Dermis microvascular lymphatic vessel endothelial cell (primary cell): ENCODE measurements at places on chromosomes 16 and 17. TPM values are rescaled to one million over a fixed set of nuclear protein-coding genes. Genes with fewer than 3 reads are reported as not detected.

- DNase-seq = no peak
These were observed 13.6 kb downstream of the ZFHX3 start for GRCh38 chr16:73034374-73034773.

DNA sequence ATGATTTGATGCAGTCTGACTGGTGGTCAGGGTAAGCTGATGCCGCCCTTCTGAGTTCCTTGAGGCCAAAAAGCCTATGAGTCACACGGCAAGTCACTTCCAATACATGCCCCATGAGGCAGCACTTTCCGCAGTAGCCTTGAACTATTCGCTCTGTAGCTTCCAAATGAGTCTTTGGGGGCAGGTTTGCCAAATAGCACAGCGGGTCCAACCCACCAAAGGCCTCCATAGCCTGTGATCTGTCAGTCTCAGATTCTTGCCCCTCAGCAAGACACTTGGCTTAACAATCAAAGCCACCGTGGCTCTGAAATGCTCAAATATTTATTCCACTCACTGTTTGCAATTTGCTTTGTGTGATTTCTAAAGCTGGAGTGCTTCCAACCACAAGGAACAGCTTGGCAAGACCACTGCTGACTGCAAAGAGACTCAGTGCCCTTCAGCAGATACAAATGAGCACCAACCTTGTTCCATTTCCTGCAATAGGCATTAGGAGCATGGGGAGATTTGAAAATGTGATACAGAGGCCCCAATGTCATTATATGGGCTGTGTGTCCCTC lies 45.4 kb downstream of the CLEC19A start:
- no peak for DNase-seq

- DNase-seq = no peak
These were observed 56.4 kb downstream of the WWOX start for GRCh38 chr16:78155791-78156345.

The PIRT gene
- not detected in 2 replicates for total RNA-seq

DNA sequence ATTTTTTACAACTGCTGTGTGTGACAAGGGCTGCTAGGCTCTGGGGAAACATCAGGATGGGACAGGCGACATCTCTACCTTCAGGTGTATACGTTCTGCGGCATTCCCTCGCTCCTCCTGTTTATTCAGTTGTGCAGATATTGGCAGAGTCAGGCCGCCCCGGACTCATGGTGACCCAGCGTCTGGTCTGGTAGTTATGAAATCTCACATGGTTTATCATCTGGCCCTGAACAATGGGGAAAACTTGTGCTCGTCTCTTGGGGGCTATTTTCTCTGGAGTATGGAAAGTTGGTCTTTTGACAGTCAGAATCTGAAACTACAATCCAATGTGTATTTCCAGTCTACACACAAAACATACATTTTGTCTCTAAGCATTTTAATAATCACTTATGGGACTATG lies 3.3 kb downstream of the MARCHF10 start:
- DNase-seq = peak; percentile 75

DNA sequence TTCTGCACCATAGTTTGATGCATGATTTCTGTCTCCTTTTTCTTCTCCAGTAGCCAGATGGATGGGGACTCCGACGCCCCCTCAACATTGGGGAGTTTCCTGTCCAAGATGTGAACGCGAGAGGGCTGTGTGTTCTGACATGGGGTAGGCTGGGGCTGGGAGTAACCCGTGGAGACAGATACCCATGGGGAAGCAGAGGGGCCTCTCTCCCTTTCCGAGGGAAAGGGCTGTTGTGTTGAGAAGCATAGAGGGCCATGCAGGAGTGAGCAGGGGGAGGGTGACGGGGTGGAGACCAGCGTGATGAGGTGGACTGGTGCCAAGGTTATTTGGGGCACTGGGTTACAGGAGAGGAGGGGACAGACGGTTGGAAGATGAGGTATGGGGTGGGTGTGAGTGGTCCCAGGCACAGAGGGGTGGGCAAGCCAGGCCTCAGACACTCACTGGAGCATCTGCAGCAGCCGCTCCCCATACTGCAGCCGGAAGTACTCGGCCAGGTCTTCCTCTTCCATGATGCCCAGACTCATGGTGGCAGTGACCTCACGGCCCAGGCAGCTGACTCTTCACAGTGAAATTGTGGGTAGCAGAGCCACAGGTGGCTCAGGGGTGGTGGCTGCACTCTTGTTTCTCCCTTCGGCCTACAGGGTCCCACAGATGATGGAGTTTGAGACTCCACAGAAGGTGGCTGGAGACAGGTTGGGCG lies 400 bp downstream of the CCDC42 start:
- no peak for DNase-seq

The BCL6B gene
- 57.9 and 85.0 TPM in 2 replicates for total RNA-seq

The TRIM16 gene
- 41.5 and 58.3 TPM in 2 replicates for total RNA-seq

DNA sequence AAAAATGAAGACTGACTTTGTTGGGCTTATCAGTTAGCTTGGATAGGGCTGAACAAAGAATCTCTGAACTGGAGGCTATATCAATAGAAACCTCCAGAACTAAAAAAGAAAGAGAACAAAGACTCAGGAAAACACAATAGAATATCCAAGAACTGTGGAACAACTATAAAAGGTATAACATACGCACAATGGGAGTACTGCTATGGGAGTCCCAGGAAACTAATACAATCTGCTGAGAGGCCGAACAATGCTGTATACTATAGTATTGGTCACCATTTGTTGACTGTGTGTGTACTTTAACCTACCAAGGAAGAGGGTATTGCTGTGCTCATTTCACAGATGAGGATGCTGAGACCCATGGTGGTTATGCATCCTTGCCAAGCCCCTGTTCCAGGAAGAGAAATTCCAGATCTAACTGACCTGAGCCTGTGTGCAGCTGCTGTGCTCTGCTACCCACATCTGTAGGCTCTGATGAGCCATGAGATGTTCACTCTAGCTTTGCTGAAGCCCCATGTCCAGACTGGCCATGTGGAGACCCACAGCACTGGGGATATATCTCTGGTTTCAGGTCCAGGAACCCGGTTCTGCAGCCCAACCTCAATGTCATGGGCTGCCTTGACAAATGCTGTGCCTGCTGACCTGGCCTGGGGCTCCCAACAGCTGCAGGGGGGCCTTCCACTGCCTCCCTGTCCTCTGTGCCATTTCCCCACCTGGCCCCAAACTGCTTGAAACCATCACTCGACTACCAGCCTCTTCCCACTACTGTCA lies 254.3 kb upstream of the TNRC6C start:
- DNase-seq = no peak

DNA sequence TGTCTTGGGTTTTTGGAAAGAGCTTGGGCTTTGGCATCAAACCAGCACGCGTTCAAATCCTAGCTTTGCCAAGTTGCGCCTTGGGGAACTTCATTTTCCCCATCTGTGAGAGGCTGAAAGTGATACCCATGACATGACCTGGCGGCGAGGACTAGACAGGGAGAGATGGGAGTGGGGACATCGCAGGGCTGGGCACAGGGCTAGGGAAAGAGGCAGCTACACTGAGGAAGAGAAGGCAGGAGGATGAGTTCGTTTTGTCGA lies 202.9 kb downstream of the IRF8 start:
- DNase-seq = no peak

DNA sequence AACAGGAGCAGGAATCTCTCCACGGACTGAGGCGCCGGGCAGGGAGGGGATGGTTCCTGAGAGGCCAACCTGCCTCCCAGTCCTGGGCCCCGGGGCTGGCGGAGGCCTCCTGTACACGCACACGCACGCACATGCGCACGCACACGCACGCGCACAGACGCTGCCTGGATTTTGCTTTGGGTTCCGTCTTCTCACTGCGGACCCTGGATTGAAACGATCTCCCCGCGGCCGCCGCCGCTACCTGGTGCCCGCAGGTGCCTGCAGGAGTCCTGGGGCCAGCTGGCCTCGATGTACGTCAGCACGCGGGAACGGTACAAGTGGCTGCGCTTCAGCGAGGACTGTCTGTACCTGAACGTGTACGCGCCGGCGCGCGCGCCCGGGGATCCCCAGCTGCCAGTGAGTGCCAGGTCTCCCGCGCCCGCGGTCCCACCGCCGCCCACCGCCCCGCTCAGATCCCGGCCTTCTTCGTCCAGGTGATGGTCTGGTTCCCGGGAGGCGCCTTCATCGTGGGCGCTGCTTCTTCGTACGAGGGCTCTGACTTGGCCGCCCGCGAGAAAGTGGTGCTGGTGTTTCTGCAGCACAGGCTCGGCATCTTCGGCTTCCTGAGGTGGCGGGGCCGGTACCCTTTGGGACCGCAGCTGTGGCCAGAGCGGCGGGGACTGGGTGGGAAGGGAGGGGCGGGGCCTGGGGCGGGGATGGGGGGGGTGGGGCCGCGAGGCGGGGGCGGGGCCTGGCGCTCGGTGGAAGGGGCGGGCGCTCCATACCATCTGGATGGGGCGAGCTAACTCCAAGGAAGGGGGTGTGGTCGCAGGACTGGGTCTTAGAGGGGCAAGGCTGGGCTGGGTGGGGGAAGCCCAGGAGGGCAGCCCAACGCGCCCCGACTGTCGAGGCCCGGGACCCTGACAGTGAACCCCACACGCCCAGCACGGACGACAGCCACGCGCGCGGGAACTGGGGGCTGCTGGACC lies 12.3 kb downstream of the CES4A start:
- DNase-seq = peak; percentile 27

- no peak for DNase-seq
These were observed 41.1 kb upstream of the CDH13 start for GRCh38 chr16:82585675-82586074.

GRCh38 chr16:19481296-19481695 lies 40.6 kb downstream of the GDE1 start:
- no peak for DNase-seq

The IGFALS gene
- not detected in 2 replicates for total RNA-seq

- DNase-seq = no peak
These were observed 48.1 kb downstream of the HS3ST2 start for GRCh38 chr16:22862046-22862445.

- no peak for DNase-seq
These were observed 48.3 kb downstream of the NT5M start for GRCh38 chr17:17351356-17351891.

The HSD17B2 gene
- 105 and 217 TPM in 2 replicates for total RNA-seq

DNA sequence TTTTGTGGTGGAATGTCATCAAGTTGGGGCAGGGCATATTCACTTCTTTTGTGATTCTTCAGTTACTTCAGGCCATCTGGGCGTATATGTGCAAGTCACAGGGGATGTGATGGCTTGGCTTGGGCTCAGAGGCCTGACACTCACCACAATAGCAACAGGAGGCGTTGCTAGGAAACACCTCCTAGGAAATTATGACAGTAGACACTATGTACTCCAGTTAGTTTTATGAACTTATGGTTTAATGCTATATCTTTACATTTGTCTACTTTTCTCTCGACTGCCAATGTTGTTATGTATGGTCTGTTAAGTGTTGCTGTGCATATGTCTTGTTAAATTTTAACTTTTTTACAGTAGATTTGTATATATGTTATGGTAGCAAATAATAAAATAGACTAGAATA lies 788.7 kb upstream of the GOT2 start:
- no peak for DNase-seq

The TPSAB1 gene
- total RNA-seq = not detected in 2 replicates

DNA sequence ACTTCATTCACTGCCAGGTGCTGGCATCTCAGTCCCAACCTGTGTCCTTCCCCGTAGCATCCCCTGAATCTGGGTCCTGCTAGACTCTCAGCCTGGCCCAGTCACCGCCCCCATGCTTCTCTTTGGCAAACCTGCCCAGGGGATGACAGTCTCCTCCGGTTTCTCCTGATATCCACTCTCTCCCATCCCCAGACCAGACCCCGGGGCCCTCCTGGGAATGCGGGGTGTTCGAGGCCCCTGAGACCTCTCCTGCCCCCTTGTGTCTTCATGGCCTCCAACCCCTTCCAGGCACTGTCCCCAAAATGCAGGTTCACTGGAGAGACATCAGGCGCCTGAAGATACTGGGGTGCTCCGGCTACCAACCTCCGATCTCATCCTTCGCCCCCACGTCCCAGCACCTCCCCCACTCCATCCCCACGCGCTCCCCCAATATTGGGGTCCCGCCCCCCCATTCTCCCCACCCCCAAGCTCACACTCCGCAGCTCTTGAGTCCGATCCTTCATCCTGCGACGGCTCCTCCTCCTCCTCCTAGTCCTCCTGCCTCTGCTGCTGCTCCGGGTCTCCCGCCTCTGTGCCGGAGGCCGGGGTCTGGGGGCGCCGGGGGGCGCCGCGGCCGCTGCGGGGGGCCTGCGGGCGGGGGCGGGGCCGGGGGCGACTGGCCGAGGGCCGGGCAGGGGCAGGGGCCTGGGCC lies 399 bp downstream of the STX1B start:
- DNase-seq = no peak

- DNase-seq = no peak
These were observed 282.6 kb downstream of the CBLN1 start for GRCh38 chr16:48999044-48999443.

The VMO1 gene
- 0.38 and 0.39 TPM in 2 replicates for total RNA-seq

DNA sequence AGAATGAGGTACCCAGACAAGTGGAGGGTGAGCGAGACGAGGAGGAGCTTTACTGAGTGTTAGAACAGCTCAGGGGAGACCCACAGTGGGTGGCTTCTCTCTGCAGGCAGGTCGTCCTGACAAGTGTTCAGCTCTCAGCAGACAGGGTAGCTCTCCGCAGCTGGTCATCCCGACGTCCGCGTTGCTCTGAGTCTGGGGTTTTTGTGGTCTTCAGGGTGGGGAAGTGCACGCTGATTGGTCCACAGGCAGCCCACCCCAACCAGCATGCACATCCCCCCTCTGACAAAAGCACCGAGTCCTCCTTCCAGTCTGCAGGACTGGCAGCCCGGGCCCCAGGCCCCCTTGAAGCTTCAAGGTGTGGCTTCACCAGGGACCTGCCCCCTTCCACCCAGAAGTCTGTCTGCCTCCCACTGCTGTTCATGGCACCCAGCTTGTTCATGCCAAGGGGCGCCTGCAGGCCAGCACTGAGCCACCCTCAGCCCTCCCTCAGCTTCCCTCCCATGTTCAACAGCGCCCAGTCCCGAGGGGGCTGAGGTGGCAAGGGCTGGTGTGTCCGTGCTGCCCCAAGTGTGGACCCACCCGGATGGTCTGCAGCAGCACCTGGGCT lies 19.9 kb upstream of the WDR45B start:
- DNase-seq = no peak

DNA sequence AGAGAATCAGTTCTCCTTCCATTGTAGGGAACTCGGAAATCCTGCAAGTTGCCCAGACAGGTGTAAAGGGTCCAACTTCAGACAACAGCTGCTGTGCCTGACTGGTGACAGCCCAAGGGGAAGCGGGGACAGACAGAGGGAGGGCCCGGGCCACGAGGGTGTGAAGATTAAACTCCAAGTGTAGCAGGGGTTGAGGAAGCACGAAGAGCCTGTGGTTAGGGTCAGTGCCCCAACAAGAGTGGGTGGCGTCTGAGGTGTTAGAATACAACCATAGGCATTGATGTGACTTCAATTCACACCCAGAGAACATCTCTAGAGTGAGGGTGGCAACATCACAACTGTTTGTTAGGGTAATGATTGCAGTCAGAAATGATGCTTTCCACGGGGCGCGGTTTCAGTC lies 39.1 kb downstream of the ASPA start:
- no peak for DNase-seq

GRCh38 chr17:17494870-17495535 lies 1.2 kb downstream of the RASD1 start:
- DNase-seq = peak; percentile 49

The CLEC3A gene
- not detected in 2 replicates for total RNA-seq
